ENCODE measurements at places on chromosomes 11 and 22. TPM values are rescaled to one million over a fixed set of nuclear protein-coding genes. Genes with fewer than 3 reads are reported as not detected.

GRCh38 chr22:21042978-21043859, 2.5 kb upstream of the LRRC74B start:
- no peak for DNase-seq

- DNase-seq: no peak
These were observed 67.0 kb downstream of the IGLL1 start for GRCh38 chr22:23513133-23513532.

DNA sequence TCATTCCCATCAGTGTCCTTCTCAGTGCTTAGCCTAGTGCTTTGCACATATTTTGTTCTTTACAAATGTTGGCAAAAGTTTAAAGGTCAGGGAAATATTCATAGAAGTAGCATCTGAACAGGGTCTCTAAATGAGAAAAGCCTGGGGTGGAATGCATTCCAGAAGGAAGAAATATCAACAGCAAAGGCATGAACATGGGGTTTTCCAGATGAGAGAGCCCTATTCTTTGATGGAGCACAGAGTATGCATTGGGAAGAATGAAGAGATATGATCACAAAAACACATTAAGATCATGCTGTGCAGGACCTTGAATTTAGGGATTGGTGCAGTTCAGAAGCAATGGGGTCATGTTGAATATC, 140.2 kb downstream of the SNX19 start:
- DNase-seq: no peak

DNA sequence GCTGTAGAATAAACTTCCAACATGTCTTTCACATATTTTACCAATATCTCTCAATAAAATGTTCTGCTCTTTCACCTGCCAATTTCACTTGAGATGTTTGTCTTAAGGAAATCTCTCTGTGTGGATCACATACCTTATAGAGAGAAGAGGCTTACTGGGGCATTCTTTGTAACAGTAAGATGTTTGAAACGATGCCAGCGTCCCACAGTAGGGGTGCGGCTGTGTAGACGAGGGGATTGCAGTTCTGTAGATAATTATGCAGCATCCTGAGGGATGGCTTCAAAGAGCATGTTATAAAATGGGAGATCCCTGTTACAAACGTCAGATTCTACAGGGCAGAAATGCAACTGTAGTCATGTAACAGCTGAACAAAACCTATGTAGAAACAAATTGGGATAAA, 200.0 kb downstream of the TBC1D22A start:
- no peak for DNase-seq

- peak; percentile 16 for DNase-seq
These were observed 4.4 kb upstream of the KRTAP5-9 start for GRCh38 chr11:71543866-71544265.

DNA sequence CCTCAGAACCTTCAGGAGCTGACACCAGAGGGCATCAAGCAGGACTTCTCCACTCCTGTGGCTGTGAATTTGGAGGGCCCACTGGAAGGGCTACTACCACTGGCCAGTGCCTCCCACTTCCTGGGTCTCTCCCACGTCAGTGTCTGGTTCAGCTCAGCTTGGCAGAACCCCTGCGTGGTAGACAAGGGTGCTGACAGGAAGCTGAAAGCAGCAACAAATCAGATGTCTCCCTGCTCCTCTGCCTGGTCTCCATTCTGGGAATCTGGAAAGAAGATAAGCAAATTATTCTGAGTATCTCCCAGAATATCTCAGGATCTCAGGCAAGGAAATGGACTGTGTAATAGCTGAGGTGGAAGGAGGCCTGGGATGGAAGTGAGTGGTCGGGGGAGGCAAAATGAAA, 61.5 kb downstream of the TMPRSS5 start:
- DNase-seq: no peak

- no peak for DNase-seq
These were observed 230.8 kb upstream of the DDI1 start for GRCh38 chr11:103805688-103806009.

DNA sequence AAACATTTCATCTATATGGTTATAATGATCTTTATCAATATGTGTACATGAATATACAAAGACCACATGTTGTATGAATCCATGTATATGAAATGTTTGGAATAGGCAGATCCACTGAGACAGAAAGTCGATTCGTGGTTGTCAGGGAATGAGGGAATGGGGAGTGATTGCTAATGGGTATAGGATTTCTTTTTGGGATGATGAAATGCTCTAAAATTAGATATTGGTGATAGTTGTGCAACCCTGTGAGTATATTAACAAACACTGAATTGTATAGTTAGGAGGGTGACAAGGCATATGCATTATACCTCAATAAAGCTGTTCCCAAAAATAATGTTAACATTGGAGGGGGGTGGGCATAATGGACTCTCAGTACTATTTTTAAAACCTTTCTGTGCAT, 5.0 kb upstream of the PTPMT1 start:
- no peak for DNase-seq

GRCh38 chr11:83310718-83311117, 24.6 kb upstream of the CCDC90B start:
- no peak for DNase-seq

GRCh38 chr11:26025676-26026075, 306.3 kb upstream of the ANO3 start:
- no peak for DNase-seq

DNA sequence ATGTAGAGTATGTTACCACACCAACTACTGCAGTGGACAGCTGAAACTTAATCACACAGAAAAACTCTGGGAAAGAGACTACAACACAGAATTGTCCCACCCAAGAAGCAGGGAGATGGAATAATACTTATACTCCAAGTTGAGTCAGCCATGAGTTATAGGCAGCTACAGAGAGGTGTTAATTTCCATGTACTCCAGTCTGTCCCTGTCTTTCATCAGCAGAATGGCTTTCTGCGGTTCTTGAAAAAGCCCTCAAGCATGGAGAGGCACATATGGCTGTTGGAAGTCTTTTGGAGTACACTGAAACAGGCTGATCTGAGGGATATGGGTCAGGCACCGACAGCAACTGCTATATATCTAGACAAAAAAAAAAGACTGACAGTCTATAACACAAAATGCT, 219.5 kb downstream of the DLG2 start:
- DNase-seq: no peak

DNA sequence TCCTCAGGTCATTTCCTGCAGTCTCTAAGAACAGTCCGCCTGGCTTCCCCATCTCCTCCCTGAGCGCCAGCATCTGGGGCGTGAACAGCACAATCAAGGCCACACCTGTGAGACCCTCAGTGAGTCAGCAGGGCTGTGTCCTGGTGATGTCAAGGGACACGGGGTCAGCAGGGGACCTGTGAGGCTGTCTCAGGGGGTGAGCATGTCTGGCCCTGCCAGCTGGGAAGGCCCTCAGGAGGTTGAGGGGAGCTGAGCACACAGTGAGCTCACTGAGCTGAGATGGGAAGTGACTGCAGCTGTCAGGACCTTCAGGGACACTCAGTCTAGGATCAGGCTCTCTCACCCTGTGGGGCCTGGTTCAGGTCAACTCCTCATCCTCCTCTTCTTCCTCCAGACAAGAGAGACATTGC, 46.6 kb upstream of the VPREB1 start:
- peak; percentile 52 for DNase-seq

Gene PDE3B
- total RNA-seq: 70.7 TPM

Gene YAP1
- not detected for total RNA-seq

Gene OR2D2
- total RNA-seq: not detected

Gene PATE4
- not detected for total RNA-seq
